ENCODE measurements at places on chromosomes 4 and X.

DNA sequence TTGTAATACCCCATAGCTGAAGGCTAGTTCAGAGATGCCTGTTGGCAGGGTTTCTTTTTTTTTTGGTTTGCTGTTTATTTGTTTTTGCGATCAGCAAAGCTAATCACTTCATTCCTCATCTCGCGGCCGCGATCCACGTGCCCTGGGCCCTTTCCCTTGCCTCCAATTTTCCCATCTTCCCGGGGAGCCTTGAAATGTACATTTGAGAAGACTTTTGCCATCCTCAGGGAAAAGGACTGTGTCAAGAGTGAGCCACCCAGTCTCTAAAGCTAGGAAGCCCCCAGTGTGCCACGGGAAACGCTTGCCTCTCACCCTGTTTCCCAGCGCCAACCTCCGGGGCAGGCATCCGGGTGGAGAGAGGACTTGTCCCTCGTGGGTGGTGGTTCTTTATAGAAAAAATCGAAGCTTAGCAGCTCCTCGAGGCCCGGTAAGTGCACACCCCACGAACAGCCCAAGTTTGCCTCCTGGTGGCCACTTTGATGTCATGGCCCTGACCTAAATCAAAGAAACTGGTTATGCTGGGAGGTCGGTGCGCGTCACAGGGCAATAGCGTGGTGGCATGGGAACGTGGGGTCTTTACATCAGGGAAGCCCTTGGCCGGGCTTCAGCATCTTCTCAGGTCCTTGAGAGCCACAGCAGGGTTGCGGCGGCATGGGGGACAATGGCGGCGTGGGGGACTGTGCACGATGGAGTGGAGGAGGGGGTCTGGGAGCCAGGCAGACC, 42.0 kb downstream of the MAP7D3 start:
- DNase-seq, result no peak

GRCh38 chr4:21544955-21545354, 403.6 kb downstream of the KCNIP4 start:
- DNase-seq, result no peak

- no peak for DNase-seq
Observed at GRCh38 chrX:118665204-118665603, 62.2 kb upstream of the IL13RA1 start.

GRCh38 chrX:79452881-79453280, 85.7 kb upstream of the ITM2A start:
- no peak for DNase-seq

DNA sequence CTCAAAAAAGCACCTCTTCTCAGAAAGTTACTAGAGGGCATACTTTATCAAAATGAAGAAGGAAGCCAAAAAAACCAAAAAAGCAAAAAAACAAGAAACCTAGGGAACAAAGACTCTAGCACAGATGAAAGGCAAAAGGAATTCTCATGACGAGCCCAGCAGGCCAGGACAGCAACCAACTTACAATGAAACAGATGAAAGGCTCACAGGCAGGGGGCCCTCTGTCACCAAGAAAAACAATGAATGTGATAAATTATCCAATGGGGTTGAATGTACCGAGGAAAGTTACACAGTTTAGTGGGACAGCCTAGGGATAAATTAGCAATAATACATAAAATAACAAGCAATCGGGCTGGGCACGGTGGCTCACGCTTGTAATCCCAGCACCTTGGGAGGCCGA, 79.0 kb downstream of the GPR82 start:
- no peak for DNase-seq
